HAP-1 (cell line): ENCODE measurements at places on chromosomes 4 and X.

DNA sequence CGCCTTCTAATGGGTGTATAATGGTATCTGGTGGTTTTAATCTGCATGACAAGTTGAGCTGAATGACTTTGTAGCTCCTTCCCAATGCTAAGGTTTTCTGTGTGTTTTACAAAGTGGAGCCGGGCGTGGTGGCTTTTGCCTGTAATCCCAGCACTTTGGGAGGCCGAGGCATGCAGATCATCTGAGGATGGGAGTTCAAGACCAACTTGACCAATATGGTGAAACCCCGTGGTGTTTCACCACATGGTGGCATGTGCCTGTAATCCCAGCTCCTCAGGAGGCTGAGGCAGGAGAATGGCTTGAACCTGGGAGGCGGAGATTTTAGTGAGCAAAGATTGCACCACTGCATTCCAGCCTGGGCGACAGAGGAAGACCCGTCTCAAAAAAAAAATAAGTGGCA is 28.9 kb downstream of the ARFIP1 start:
- no peak for DNase-seq

GRCh38 chrX:23845351-23845817 is 62.4 kb downstream of the APOO start:
- DNase-seq = no peak

- DNase-seq = no peak
Measured at GRCh38 chr4:151911970-151912369, 151.2 kb upstream of the GATB start.

DNA sequence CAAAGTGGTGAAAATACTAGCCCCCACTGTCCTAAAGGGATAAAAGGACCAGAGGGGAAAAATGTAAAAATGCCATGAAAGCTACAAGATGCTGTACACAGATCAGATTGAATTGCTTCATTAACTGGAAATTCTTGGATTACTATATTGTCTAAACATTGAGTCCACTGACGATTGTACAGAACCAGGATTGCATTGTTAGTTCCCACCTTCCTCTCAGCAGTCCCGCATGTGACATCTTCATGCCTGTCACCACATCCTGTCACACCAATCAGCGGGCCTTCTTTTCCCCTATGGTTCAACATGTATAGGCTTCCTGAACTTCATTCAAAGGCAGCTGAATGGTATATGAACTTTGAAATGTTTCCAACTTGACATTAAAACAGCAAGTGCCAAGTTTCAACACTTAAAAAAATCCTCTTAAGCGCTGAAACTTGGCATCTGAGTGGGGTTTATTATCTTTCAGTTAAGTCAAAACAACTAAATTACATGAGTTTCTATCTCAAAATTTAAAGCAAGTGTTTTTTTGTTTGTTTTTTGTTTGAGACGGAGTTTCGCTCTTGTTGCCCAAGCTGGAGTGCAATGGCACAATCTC is 24.6 kb downstream of the ZRSR2 start:
- no peak for DNase-seq

DNA sequence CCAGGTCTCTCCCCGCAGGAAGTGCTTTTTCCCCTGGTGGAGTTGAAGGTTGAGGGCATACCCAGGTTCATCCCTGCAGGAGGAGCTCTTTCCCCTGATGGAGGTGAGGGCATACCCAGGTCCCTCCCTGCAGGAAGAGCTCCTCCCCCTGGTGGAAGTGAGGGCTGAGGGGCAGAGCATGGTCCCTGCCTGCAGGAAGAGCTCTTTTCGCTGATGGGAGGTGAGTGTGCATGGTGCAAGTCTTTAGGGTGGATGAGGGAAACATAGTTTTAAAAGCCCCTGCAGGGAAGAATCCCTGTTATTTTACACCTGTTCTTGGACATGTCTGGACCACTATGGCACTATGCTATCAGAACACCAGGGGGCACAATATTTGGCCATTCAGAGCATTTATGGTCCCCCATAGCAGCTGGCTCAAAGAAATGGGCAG is 43.7 kb upstream of the PUDP start:
- peak; percentile 41 for DNase-seq

GRCh38 chr4:7153711-7154110 is 38.6 kb upstream of the SORCS2 start:
- no peak for DNase-seq

DNA sequence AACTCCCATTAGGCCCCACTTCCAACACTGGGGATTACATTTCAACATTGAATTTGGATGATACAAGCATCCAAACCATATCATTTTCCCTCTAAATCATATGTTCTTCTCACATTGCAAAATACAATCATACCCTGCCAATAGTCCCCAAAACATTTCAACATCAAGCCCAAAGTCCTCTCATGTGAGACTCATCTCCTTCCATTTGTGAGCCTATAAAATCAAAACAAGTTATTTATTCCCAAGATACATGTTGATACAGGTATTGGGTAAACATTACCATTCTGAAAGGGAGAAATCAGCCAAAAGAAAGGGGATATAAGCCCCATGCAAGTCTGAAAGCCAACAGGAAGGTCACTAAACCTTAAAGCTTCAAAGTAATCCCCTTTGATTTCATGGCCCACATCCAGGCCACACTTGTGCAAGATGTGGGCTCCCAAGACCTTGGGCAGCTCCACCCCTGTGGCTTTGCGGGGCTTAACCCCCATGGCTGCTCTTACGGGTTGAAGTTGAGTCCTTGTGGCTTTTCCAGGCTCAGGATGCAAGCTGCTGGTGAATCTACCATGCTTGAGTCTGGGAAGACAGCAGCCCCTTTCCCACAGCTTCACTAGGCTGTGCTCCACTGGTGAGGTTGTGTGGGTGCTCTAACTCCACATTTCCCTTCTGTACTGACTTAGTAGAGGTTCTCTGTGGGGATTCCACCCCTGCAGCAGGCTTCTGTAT is 40.6 kb upstream of the SERTM2 start:
- DNase-seq = no peak

GRCh38 chr4:41880022-41880837 is 55.0 kb upstream of the TMEM33 start:
- DNase-seq = no peak

GRCh38 chrX:39808471-39808917 is 289.3 kb downstream of the BCOR start:
- DNase-seq = no peak

DNA sequence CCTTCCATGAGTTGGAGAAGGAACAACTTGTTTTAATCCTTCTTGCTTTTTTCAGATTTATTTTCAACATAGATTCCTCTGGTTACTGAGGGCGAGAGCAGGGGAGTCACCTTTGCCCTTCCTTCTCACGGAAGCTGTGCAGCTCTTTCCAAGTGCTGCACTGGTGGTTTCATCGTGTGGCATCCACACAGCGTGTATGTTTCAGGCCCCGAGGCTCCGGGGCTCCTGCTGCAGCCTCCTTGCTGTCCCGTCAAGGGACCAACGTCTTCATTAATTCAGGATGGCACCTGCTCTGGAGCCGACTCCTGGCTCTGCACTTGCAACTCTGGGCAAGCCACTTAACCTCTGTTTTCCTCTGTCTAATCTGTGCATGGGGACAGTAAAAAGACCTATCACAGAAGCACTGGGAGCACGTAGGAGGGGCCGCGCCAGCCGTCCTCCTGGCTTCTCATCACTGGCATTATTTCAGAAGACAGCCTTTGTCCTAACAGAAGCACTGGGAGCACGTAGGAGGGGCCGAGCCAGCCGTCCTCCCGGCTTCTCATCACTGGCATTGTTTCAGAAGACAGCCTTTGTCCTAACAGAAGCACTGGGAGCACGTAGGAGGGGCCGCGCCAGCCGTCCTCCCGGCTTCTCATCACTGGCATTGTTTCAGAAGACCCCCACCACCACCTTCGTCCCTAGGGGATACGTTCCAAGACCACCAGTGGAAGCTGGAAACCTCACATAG is 117.8 kb upstream of the NKX1-1 start:
- DNase-seq = no peak

DNA sequence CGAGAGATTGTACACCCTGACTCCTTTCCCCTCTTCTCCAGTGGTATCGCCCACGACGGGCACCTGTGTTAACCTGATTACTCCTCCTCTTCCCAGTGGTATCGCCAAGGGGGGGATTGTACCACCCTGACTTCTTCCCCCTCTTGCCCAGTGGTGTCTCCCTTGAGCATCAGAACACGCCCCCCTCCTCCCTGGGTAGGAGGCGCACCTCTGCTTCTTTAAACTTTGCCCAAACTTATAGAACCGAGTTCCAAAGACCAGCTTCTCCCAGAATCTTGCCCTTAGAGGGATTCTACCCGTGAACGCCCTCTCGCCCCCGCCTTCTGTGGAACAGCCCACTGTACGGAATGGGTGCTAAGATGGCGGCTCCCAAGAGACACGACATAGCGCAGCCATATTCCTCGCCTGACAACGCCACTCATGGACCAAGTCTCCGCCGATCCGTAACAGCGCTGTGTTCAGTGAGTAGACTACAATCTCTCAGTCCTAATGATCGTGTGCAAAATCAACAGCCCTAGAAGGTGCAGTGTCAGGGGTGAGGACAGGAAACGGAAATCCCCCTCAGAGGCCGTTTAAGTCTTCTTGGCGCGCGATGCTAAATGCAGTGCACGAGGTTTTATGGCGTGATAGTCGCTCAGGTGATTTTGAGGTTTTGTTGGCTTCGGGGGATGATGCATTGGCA is 4.2 kb upstream of the ZNF157 start:
- peak; percentile 91 for DNase-seq

GRCh38 chr4:173652283-173652931 is 122.4 kb upstream of the HAND2 start:
- DNase-seq = no peak
